Neural crest cell (in vitro differentiated cells): ENCODE measurements at places on chromosomes 16 and 17.

DNA sequence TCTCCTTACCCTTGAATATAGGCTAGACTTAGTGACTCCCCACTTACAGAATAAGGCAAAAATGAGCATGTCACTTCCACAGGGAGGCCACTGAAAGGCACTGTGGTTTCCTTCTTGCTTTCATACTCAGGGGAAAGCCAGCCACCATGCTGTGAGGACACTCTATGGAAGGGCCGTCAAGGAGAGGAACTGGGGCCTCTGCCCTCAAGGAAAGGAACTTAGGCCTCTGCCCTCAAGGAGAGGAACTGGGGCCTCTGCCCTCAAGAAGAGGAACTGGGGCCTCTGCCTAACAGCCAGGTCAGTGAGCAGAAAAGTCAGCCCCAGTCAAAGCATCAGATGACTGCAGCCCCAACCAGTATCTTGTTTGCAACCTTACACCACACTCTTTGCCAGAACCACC lies 30.1 kb downstream of the VPS35 start:
- DNase-seq, result no peak

- DNase-seq, result no peak
Measured at GRCh38 chr17:3575511-3575910, 17.9 kb upstream of the TRPV3 start.

DNA sequence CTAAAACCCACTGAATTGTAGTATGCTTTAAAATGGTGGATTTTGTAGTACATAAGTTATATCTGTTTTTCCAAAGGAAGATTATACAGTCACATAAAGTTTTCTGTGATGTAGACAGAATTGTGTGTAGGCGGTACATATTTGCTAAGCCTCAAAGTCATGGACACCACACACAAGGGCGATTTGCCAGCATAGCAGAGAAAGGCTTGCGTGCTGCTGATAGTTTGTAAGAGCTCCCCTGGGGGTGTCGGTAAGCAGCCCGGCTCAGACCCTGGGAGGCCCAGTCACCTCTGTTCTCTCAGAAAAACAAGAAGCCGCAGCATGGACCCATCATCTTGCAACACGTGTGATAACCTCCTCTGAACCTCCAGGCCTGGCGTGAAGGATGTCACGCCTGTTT lies 38.3 kb upstream of the AKTIP start:
- no peak for DNase-seq

DNA sequence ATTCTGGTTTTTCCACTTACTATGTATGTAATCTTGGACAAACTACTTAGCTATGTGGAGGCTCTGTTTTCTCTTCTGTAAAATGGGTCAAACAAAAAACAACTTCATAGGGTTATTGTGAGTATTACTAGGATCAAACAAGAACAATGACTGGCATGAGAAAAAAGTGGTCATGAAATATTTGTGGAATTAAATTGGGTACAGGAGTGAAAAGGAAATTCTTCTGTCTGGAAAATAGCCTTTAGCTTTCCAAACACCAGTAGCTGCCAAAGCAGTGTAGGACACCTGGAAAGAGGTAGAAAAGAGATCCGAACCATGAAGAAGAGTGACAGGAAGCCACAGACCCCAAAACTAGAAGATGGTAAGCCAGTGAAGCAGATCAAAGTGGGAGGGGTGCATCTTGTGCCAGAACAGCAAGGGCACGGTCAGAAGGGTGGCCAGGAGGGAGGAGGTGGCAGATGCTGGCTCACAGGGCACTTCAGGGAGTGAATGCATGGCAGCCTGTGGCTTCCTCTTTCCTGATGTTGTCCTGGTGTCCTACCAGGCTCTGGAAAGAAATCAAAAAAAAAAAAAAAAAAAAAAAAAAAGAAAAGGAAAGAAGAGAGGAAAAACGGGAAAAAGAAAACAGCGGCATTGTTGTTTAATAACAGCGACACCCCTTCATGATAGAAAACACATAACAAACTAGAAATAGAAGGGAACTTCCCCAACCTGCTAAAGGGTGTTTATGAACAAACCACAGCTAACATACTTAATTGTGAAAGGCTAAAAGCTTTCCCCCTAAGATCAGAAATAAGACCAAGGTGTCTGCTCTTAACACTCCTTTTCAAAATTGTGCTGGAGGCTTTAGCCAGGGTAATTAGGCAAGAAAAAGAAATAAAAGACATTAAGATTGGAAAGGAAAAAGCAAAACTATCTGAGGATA lies 67.9 kb downstream of the PCTP start:
- DNase-seq, result no peak

DNA sequence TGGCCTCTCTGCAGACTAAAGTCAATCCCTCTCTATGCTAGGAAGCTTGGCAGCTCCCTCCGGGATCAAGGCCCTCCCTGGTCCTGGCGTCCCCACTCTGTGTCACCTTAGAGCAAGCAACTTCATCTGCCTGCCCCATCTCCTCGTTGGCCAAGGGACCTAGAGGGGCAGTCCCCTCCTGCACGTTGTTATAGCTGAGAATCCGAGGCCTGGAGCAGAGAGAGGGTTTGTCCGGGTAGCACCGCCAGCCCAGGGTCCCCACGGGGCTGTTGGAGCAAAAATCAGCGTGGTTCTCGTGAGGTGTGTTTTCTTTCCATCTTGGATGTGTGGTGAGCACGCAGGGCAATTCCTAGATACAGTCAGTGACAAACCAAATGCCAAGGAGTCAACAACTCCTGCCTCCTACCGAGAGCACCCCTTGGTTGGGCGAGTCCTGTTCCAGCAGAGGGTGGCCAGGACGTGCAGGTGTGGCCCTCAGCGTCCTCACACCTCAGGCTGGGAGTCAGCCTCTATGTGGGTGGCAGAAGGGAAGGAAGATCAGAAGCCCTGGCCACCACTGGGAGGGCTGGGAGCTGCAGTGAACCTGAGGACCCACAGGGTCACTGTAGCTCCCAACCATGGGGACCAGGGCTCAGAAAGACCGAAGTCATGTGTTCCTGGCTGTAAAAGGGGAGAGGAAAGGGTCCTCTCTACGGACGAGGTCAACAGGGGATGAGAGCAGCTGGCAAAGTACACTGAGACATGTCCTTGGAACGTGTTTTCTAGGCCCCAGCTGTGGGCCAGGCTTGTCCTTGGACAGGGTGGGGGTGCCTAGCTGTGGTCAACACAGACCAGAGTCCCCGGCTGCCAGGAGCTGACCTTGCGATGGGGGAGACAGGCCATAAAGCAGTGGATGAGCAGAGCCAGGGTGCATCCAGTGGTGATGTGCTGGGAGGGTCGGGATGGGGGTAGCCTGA lies 85.6 kb upstream of the CIBAR2 start:
- DNase-seq, result no peak

DNA sequence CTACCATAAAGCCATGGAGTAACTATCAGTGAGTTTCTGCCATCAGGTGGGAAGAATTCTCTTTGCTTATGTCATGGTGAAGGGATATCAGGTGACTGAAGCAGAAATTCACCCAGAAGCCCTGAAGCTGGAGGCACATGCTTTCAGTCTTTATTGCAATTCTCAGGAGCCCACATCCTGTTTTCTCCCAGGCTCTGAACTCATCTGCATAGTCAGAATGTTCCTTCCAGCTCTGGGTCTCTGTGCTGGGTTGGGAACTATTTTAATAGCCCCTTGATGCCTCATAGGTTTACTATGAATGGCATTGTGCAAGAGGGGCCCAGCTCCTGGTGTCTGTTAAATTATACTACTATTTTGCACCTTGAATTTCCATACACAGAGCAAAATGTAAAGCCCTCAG lies 198.4 kb upstream of the SOX9 start:
- DNase-seq, result no peak

DNA sequence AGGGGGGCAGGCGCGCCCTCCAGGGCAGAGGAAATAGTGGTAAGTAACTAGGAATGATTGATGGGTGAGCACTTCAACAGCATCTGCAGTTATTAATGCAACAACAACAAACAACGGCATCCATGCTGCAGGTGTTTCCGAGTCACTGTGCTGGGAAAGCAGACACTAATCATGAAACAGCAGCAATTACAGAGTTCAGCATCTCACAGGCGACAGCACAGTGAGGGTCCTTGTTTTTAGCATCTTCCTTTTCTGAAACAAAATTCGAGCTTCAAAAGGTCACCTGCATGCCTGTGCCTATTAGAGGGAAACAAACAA lies 191.9 kb downstream of the SLC39A11 start:
- DNase-seq, result no peak
